ENCODE measurements at places on chromosomes 3 and 15.

DNA sequence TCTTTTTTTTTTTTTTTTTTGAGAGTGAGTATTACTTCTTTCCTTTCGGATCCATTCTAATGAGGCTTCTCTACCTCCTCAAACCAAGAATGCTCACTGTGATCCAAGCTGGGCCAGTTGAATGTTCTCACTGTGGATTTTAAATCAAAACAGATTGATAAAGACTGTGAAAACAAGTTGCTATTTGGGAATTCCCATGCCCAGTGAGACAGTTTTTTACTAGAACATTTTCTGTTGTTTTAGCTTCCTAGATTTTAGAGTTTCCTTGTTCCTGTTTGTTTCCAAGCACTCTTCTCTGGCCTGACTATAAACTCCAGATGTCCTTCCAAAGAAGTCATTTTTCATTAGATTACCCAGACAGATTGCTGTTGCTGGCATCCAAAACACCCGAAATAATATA is 60.1 kb upstream of the GALNT15 start:
- DNase-seq, result no peak

DNA sequence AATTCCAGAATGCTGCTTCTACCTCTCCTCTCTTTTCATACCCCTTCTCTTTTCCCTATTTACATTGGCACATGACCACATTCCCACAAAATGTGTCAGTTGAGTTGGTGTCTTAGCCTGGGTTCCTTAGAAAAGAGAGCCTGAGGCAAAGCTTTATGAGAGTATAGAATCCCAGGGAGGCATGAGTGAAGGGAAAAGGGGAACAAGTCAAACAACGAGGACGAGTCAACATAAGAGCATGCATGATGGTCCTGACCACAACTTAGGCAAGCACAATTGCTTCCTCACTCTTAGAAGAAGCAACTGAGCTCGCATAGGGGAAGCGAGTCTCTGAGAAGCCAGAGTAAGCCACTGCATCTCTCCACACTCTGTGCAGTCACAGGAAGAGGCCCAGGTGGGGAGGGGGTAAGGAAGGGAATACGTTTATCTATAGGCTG is 15.4 kb upstream of the ZNF774 start:
- DNase-seq, result peak; percentile 90

DNA sequence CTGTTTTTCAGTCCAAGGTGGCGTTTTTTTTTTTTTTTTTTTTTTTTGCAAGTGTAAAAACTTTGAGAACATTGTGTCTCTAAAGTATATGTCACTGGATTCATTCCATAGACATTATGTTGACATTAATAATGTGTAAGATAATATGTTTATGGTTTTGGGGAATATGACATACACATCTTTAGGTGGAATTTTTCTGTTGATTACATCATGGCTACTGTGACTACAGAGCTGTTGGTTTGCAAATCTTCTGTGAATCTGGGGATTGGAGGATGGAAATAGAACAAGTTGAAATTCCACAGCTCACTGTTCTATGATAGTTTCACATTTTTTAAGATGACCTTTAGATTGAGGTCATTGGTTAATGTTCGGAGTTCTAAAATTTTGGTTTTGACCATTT is 24.4 kb upstream of the PLSCR2 start:
- no peak for DNase-seq

DNA sequence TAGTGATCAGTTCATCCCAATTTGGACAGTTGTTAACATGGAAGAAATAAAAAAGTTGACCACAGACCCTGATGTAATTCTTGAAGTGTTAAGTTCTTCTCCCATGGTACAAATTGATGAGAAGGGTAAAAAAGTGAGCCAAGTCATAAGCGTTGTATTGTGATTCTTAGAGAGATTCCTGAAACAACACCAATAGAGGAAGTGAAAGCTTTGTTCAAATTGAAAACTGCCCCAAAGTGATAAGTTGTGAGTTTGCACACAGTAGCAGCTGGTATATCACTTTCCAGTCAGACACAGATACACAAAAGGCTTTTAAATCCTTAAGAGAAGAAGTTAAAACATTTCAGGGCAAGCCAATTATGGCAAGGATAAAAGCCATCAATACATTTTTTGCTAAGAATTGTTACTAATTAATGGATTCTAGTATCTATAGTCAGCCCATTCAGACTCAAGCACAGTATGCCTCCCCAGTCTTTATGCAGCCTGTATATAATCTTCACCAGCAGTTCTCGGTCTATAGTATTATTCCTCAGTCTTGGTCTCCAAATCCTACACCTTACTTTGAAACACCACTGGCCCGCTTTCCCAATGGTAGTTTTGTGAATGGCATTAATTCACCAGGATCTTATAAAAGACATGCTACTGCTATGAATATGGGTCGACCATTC is 38.2 kb downstream of the CDIN1 start:
- DNase-seq, result no peak

- DNase-seq, result no peak
Measured at GRCh38 chr15:42373274-42373673, 14.0 kb downstream of the CAPN3 start.
